Activated naive CD8-positive, alpha-beta T cell treated with anti-CD3 and anti-CD28 coated beads, Interleukin-2, amount 50 U/mL, for 24 hours (primary cell): ENCODE measurements at places on chromosomes 16 and 17.
A peak's percentile ranks its signal among the peaks of the same experiment; 100 is the strongest.

DNA sequence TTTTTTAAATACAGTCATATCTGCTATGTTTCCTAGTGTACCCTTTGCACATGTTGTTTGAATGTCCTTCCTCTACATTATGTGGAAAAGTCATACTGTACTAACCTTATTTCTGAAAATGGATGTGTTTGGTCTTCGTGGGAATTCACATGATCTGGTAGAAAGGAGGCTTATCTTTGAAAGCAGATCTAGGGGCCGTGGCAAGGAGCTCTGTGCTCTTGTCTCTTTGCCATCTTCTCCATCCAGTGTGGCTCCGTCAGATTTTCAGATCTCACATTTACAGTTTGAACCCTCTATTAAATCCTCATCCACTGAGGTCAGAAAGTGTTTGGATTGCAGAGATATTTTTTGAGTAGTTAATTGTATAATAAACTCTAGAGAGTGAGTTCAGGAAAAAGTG is 32.9 kb downstream of the MAP2K4 start:
- peaks cover 85% of the 10 kb centered on the region for H3K4me1 ChIP-seq
- peak overlapping the region; percentile 61 for H3K27ac ChIP-seq
- H3K4me3 ChIP-seq = peak overlapping the region; percentile 10
- H3K36me3 ChIP-seq = peaks cover 8% of the 10 kb centered on the region

DNA sequence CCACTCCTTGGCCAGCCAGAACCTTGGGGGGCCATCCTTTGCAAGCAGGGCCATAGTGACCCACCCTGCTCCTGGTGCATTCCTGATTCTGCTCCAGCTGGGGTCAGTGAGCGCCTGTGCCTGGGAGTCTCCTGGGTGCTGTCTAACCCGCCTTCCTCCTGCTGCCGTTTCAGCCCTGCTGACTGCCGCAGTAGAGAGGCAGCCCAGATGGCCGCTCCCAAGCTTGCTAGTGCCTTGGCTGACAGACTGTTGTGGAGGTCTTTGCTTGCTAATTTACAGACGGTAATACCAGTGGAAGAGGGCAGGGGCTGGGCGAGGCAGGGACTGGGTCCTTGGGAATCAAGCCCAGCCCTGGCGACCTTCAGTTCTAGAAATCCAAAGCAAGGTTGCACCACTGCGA is 99.6 kb downstream of the SOCS1 start:
- H3K36me3 ChIP-seq = peaks cover 11% of the 10 kb centered on the region
- DNase-seq = no peak
- H3K4me1 ChIP-seq = peaks cover 56% of the 10 kb centered on the region
- H3K4me3 ChIP-seq = no peak overlapping the region
- H3K27ac ChIP-seq = no peak overlapping the region

- no peak overlapping the region for H3K27ac ChIP-seq
- no peak overlapping the region for H3K4me3 ChIP-seq
- peaks cover 6% of the 10 kb centered on the region for H3K4me1 ChIP-seq
- peaks cover 3% of the 10 kb centered on the region for H3K27me3 ChIP-seq
- H3K36me3 ChIP-seq = no peaks in the 10 kb centered on the region
- DNase-seq = no peak
Observed at GRCh38 chr16:11963706-11964105, 1.3 kb upstream of the TNFRSF17 start.

DNA sequence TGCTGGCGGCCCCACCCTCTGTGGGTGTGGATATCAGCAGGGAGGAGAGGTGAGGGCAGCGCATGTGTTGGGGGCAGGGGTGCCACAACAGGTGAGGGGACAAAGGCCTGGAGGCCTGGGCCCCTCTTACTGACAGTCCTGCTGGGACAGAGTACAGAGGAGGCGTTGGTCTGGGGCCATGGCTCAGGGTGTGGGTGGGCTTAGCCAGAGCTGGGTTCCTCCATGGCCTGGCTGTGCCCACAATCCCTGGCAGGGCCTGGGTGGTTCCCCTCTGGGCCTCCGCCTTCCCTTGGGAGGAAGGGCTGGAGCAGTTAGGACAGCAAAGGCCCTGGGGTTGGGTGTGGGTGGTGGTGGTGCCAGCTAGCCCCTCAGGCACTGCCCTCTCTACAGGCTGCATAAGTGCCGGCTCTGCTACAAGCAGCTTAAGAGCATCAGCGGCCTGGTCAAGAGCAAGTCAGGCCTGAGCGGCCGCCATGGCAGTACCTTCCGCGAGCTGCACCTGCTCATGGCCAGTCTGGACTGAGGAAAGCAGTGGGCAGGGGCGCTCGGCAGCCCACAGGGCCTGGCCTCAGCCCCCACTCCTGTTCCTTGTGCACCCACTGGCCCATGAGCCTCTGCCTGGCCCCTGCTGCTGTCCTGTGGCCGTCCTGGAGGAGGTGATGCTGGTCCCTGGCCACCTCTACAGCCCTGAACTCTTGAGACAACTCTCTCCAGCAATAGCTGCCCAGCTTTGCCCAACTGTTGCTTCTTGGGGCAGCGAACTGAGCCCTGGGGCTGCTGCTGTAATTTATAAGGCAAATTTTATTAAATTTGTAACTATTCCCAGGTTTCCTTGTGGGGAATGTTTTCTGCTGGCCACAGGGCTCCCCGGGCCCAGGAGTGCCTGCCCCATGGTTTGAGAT is 21.1 kb downstream of the KATNB1 start:
- H3K4me1 ChIP-seq = no peaks in the 10 kb centered on the region
- no peak overlapping the region for H3K27ac ChIP-seq
- DNase-seq = no peak
- H3K27me3 ChIP-seq = no peaks in the 10 kb centered on the region
- peaks cover 6% of the 10 kb centered on the region for H3K36me3 ChIP-seq
- no peak overlapping the region for H3K4me3 ChIP-seq

- H3K4me3 ChIP-seq = no peak overlapping the region
- no peak overlapping the region for H3K27ac ChIP-seq
- peaks cover 2% of the 10 kb centered on the region for H3K27me3 ChIP-seq
- no peaks in the 10 kb centered on the region for H3K36me3 ChIP-seq
Observed at GRCh38 chr17:69779378-69780214, 295.4 kb upstream of the KCNJ16 start.

DNA sequence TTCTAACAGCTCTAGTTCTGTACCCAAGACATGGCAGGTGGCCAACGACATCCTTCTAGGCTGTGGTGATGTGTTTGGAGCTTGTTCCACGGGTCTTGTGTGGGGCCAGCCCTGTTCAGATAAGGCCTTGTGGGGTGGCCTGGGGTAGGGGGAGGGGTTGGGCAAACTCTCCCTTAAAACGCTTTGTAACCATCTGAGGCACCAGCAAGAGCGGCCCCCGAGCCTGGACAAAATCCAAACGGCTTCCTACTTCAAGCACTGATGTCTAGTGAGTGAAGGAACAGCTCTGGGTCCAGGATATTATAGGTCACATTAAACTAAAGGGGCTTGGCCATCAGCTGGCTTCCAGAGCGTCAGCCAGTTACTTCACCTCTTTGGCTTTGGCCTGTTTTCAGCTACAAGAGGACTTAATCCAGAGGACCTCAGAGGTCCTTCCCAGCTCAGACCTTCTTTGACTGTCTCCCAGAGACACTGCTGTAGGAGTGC is 11.9 kb downstream of the SERPINF1 start:
- H3K4me3 ChIP-seq = no peak overlapping the region
- no peaks in the 10 kb centered on the region for H3K27me3 ChIP-seq
- DNase-seq = no peak

- H3K27me3 ChIP-seq = no peaks in the 10 kb centered on the region
- H3K4me1 ChIP-seq = no peaks in the 10 kb centered on the region
- H3K4me3 ChIP-seq = no peak overlapping the region
- no peak for DNase-seq
Observed at GRCh38 chr16:68166264-68166663, 69.7 kb downstream of the ESRP2 start.

GRCh38 chr17:29046473-29046839 is 3.5 kb downstream of the PIPOX start:
- H3K4me1 ChIP-seq = peaks cover 22% of the 10 kb centered on the region
- H3K27ac ChIP-seq = no peak overlapping the region
- no peaks in the 10 kb centered on the region for H3K36me3 ChIP-seq
- no peak overlapping the region for H3K4me3 ChIP-seq
- H3K27me3 ChIP-seq = peaks cover 10% of the 10 kb centered on the region
- DNase-seq = no peak

GRCh38 chr17:323181-323580 is 29.4 kb downstream of the RPH3AL start:
- no peak overlapping the region for H3K27ac ChIP-seq
- no peaks in the 10 kb centered on the region for H3K27me3 ChIP-seq
- DNase-seq = no peak
- no peaks in the 10 kb centered on the region for H3K4me1 ChIP-seq
- no peak overlapping the region for H3K4me3 ChIP-seq
- no peaks in the 10 kb centered on the region for H3K36me3 ChIP-seq
